ENCODE measurements at places on chromosomes 13 and 19.

- DNase-seq, result no peak
Measured at GRCh38 chr13:99626461-99627082, 125.3 kb downstream of the TM9SF2 start.

- DNase-seq, result peak; percentile 87
Measured at GRCh38 chr13:24670961-24671381, 9.2 kb upstream of the ATP12A start.

DNA sequence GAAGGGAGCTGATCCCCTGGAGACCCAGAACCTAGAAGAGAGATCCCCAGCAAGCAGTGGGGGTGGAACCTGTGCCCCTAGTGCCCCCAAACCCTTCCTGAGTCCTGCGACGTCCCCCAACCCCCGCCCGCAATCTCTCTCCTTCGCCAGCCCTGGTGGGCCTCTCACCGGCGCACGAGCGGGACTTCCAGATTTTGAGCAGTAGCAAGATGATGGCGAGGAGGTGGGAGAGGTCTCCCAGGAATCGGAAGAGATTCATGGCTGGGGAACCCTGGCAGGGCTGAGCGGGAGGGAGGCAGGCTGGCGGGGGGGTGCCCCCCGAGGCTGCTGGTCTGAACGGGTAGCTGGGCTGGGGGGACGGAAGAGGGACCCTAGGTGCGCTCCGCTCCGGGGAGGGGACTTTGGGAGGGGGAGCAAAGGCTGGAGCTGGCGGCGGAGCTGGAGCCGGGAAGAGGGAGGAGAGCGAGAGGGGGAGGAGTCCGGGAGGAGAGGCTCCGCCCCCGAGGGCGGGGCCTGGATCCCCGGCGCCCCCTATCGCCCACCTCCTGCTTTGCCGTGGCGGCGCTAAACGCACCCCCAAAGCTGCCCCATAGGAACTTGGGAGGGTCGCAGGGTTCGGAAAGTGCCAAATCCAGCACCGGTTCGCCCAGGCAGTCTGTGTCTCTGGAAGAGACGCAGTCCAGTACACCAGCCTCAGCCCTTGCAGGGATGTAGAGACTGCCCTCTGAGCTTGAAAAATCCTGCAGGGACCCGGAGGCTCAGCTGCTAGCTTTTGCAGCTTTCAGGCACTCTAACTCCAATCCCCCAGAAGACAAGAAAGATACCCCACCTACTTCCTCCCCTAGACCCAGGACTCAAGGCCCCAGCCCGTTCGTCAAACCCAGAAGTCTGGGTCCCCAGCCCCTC, at the start of gene KDELR1:
KDELR1 (minus strand) TSS at position 452 of the 906 bp plus-strand sequence; CDS start at position 259, 193 bp downstream.
- peak; percentile 76 for DNase-seq

GRCh38 chr13:75715601-75716523, 79.7 kb downstream of the LMO7 start:
- no peak for DNase-seq

DNA sequence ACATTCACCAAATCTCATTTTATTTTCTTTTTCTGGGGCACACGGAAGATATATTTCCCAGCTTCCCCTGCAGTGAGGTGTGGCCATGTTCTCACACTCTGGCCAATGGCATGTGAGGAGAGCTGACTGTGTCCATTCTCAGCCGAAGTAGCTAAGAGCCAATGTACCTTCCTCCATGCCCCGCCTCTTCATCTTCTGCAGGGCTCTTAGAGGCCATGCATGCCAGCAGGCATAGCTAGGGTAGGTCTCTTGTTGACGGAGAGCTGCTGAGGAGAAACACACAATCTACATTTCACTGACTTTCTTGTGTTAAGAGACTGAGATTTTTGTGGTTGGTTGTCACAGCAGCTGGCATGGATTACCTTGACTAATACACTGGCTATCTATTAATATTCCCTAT, 9.8 kb upstream of the MICU2 start:
- no peak for DNase-seq

GRCh38 chr19:39132344-39132969, 6.9 kb downstream of the PAK4 start:
- DNase-seq, result no peak

DNA sequence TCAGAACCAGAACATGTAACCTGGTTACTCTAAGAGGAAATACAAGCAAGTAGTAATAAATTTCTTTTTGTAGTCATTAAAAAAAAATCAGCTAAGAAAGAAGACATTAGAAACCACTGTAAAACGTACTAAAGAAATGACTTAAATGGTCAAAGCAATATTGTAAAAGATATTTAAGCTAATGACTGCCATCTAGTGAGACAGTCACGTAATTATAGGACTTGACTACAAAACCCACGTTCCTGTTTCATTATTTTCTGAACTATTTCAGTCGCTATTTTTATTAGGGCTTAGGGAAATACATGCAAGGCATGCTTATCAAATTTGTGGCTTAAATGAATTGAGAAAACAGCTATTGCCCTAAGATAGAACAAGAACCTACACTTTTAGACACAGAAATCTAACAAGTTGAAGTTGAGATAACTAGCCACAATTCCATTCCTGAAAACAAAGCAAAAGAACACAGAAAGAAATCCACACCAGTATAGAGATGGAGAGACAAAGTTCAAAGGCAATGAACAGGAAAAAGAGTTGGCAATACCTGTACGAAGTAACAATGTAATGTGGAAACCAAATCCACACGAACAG, 17.9 kb downstream of the ALG5 start:
- peak; percentile 56 for DNase-seq

DNA sequence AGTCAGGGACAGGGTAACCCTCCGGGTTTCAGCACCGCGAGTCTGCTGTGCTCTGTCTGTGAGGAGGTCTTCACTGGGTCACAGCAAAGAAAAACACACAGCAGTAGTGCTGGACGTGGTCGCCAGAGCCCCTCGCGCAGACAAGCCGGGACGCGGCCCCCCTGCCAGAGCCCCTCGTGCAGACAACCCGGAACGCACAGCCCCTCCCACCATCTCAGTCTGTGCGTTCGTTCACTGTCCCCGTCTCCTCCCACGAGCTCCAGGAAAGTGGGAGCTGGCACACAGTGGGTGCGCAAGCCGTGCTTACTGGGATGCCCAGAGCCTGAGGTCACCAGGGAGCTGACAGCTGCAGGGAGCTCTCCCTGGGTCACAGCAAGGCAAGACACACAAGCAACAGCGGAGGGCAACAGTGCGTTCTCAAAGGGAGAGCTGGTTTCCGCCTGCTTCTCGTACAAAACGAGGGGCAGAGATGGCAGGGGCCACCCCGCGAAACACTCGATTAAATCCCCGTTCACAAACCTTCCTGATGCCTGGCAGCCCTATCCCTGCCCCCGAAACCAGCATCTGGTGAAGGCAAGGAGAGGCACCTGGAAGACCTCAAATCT, 3.2 kb upstream of the PLPP2 start:
- peak; percentile 65 for DNase-seq

GRCh38 chr13:47211106-47211505, 314.3 kb upstream of the HTR2A start:
- DNase-seq, result peak; percentile 24

- no peak for DNase-seq
Measured at GRCh38 chr13:44004878-44005277, 125.2 kb downstream of the LACC1 start.

GRCh38 chr13:29877456-29878078, 27.1 kb upstream of the UBL3 start:
- no peak for DNase-seq

- DNase-seq, result no peak
Measured at GRCh38 chr19:803099-803561, 5.9 kb downstream of the PTBP1 start.

- DNase-seq, result peak; percentile 17
Measured at GRCh38 chr13:19634256-19634740, 839 bp downstream of the MPHOSPH8 start.

DNA sequence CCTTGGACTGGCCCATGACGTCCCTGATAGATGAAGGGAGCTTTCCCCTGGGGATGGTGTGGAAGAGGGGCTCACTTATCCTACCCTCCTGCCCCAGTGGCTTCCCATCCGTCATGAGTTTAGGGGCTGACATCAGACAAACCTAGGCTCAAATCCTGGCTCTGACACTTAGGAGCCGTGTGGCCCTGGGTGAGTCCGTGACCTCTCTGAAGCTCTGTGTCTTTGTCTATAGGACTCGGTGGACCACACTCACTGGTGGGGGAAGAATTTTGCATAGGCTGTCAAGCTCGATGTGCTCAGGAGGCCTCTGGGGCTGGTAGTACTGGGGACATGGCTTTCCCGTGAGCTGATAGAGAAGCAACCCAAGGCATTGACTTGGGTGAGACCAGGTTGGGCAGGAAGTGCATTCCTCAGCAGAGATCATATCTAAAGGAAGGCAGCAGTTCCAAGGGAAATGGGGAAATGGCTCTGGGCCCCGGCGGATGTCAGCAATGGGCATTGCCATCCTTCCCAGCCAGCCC, 17.4 kb upstream of the AP1M2 start:
- no peak for DNase-seq

GRCh38 chr19:35291916-35292315, at the start of gene MAG:
MAG (plus strand) TSS chr19:35292161; CDS start chr19:35295409, 3,248 bp downstream.
- DNase-seq, result no peak

DNA sequence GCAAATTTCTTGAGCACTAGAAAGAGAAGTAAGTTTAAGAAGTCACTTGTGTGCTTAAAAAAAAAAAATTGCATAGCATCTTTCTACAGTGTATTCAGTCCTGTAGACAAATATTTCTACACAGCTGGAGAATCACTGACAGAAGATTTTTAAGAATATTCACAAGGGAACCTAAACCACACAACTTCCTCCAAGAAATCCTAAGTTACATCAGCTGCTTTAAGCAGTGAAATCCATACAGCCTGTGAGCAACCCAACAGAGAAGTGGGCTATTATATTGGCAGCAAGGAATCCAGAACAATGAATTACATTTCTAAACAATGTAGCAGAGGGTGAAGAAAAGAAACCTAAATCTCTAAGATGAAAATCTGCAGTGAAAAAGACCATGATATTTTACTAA, 1.5 kb downstream of the DOCK9 start:
- DNase-seq, result no peak

GRCh38 chr19:14433554-14434501, 722 bp downstream of the PKN1 start:
- DNase-seq, result peak; percentile 55

GRCh38 chr19:29666578-29667386, 1.5 kb downstream of the PLEKHF1 start:
- peak; percentile 71 for DNase-seq

GRCh38 chr19:47013041-47013517, 6.6 kb upstream of the NPAS1 start:
- peak; percentile 91 for DNase-seq

DNA sequence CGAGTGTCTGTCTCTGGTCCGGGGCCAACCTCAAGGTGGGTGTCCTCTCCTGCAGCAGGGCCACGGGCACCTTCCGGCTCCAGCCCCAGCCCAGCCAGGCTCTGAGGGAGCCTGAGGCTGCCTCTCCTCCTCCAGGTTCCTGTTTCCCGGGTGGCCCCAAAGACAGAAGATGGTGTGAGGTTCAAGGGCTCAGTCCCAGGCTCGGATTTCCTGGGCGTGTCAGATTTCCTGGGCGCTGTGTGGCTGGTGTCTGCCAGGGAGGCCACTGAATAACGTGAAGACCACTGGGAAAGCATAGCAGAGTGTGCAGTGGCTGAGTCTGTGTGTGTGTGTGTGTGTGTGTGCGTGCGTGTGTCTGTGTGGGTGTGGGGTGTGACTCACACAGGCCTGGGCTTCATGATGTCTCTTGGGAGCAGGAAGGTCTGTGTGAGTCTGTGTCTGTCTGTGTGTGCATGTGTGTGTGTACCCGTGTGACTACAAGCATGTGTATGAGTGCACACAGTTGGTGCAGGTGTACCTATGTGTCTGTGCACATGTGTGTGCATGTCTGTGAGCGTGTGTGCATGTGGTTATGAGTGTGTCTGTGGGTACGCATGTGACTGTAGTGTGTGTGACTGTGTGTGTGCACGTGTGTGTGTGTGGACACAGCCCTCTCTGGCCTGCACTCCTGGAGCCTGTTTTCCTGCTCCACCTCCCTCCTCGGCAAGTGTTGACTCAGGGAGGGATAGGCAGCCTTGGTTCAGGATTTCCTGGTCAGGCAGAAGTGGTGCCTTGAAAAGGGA, 28.3 kb downstream of the CEBPA start:
- DNase-seq, result no peak

DNA sequence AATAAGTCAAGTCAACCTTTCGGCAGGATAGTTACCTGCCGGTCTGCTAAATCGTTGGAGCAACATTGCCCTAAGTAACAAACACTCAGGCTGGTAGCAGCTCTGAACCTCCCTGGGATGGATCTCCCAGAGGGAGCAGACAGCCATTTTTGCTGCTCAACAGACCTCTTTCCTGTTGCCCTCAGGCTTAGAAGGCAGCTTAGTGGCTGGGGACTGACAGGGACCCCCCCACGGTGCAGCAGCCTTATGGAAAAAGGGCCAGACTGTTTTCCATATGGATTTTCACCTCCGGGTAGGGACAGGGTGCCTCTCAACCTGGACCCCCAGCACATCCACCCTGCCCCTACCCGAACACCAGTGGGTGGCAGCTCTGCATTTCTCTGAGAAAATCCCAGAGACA, 49.7 kb downstream of the UBL3 start:
- peak; percentile 16 for DNase-seq

- no peak for DNase-seq
Measured at GRCh38 chr13:20399961-20400360, 125.7 kb downstream of the CRYL1 start.

- DNase-seq, result peak; percentile 73
Measured at GRCh38 chr19:39265321-39265916, 2.8 kb upstream of the IFNL2 start.

DNA sequence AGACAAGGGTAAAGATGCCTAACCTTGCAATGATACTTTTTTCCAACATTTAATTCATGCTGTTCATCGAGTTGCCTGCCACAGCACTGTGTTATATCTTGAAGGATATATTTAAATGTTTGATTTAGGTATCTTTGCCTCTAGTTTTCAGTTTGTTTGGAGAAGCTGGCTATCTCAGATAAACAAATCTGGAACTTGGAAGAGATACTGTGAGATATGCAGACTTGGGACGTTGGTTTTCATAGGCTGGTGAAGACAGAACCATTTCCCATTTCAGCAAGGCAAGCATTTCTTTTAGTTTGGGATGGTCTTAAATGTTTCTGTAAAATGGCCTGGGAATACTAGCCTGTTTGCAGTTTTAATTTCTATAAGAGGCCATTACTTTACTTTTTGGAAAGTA, 3.3 kb downstream of the RNASEH2B start:
- no peak for DNase-seq

DNA sequence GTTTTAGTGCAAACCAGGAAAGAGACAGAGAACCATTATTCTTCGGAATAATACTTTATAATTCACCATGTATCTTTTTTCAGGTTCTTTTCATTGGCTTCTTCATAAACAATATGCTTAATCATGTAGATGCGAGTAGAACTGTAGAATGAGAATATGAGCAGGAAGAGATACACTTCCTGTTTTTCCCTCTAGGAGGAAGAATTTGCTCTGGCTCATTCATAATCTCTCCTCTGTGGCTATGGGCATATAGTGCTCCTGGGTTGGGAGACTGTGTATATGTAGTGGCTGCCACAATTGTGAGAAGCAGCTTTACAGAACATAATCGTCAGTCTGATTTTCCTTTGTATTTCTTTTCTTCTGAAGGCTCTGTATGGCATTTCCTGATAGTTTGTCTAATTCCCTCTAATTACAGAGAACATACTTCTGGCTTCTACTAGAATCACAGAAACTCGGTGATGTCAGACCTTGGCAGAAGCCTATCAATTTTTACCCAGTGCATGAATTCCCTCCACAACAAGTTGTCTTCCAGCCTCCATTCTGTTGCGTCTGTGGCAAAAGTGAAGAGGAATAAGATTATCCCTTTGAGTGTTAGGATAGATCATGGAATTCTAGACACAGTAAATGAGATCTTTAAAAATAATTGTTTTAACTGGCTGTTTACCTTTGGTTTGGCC, 2.9 kb upstream of the DCLK1 start:
- peak; percentile 20 for DNase-seq

All from GM23338 (cell line).